AG09309 (cell line): ENCODE measurements at places on chromosomes 5 and 9.

DNA sequence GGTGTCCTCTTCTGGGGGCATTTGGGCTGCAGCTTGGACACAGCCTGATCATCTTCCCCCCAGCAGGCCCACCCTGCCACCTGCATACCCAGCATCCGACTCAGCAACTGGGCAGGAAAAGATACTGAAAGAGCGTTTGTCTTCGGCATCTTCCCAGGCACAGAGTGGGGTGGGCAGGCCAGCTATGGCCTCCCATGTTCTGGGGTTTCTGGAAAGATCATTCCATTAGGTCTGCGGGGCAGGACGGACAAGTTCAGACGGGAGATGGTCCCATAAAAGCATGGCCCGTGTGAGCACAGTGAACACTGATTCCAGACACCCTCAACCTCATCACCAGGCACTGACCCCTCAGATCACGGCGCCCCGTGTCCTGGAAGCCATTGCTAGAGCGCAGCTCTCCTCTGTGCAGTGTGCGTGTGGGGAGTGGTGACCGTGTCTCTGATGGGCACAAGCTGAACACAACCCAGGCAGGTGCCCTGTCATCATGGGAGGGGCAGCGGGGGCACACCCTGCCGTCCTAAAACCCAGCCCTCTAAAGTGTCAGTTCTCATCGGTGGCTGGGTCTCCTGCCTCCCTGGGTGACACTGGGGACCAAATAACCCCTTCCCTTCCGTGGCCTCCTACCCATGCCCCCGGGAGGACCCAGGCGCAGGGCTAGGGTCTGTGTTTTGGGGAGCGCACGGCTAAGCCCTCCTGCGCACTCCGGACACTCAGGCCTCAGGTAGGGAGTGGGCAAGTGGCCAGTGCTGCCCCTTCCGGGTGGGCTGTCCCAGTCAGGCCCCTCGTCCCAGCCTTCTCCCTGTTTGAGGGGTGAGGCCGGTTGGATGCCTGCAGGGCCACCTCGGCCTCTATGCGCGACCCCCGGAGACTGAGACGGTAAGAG is 13.2 kb upstream of the TMEM250 start:
- no peak for DNase-seq

DNA sequence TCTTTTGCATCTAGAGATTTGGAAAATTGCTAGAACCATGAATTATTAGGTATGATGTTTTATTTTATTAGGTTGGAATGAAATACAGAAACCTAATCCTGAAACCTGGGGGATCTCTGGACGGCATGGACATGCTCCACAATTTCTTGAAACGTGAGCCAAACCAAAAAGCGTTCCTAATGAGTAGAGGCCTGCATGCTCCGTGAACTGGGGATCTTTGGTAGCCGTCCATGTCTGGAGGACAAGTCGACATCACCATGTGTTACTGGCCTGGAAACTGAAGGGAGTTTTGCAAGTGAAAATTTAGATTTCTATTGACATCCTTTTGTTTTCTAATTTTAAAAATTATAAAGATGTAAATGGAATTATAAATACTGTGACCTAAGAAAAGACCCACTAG is 100.7 kb downstream of the NLN start:
- DNase-seq = no peak

GRCh38 chr9:27033815-27034403 is 28.4 kb upstream of the LRRC19 start:
- DNase-seq = peak; percentile 20

DNA sequence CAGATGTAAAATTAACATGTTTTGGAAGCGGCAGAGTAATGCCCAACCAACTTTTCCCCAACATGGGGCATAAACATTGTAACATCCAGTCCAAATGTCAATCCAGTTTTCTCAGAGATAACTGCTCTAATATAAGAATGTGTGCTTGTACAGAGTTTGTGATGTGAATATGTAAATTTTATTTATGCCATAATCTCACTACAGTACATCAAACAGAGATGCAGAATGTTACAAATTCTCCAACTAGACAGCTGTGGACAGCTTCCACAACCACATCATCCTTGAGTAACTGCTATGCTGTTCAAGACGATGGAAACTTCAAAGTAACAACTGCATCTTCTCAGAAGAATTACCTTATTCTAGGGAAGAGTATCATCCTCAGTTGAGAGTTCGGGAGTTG is 109.9 kb downstream of the GLDC start:
- DNase-seq = no peak

- DNase-seq = no peak
Measured at GRCh38 chr5:172692981-172693380, 51.9 kb downstream of the NEURL1B start.

- DNase-seq = peak; percentile 85
Measured at GRCh38 chr9:108142504-108143201, 653.1 kb upstream of the KLF4 start.

GRCh38 chr5:65981548-65981947 is 55.2 kb downstream of the ERBIN start:
- no peak for DNase-seq

DNA sequence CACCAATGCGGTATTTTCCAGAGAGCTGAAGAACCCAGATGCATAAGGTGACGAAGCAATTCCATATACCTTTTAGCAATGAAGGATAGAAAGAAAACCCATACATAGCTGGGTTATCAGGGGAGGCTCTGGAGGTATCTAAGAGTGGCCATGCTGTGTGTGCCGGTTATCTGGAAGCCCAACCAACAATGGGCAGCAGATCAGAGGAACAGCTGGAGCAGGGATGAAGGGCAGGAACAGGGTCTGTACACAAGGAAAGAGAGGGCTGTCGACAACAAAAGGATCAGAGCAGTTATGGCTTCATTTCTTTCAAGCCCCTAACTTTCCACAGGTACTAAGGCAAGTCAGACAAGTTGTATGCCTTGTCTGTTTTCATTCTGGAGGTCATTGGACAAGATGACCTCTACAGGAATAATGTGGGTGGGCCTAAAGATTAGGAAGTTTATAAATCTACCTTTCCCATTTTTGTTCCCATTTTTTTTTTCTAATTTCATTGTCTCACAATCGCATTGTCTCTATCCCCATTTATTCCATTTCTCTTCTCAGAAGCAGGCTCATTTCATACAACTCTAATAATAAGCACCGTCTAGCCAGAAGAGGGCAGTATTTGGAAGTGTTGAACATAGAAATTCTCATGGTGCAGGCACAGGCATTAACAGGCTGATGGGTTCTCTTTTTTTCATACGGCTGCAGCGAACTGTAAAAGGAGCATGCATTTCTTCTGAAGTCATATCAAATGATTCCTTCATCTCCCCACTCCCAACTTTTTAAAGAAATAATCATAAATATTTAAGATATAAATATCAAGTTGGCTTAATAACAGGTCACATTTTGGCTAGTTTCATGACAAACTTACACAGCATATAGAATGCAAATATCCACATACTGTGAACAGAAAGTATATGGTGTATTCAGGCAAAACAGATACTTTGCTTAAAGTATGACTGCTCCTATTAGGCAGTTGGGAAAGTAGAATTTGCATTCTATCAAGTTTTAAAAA is 63.5 kb downstream of the ZNF474 start:
- DNase-seq = no peak

GRCh38 chr5:74491586-74491985 is 148.9 kb downstream of the ENC1 start:
- no peak for DNase-seq

DNA sequence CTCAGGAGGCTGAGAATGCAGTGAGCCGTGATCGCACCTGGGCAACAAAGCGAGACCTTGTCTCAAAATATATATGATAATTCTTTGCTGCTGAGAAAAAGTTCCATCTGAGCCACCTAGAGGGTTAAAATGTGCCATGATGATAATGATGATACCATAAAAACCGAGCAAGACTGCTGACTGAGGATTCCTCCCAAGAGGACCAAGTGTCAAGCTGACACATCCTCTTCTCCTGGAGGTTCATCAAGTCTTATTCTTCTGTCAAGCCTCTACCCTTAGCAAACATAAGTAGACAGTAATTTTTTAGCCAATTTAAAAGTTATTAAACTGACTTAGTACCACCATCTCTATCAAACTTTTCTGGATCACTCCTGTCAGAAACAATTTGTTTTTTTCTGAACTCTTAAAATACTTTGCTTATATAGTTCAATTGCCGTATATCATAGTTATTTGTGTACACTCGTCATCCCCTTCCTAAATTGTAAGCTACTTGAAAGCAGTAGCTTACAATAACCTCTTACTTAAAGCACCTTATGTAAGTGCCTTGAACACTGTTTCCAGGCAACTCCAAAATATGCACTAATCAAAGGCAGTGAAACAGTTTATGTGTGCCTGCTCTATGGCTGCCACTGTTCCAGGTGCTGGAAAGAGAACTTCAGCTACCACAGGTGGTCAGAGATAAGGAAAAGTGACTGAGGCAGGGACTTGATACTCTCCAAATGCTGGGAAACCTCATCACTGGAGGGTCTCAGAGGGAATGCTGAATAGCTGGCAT is 57.4 kb downstream of the SCAI start:
- no peak for DNase-seq

DNA sequence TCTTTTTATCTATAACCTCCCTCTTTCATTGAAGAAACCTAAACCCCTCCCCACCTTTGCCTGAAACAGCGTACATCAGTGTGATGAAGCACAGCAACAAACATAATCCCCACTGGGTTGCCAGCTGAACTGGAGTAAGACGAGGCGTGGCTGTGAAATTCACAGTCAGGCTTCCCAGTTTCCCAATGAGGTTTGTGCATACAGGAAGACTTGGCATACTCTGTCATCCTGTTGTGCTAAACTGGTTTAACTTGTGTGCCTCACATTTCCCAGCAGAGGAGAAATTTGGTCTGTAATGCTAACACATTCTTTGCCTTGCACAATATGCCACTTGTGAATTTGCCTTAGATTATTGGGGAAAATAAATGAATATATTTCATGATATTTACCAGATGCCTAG is 121.5 kb downstream of the SV2C start:
- no peak for DNase-seq

- no peak for DNase-seq
Measured at GRCh38 chr5:154218786-154219185, 28.3 kb downstream of the GALNT10 start.

- DNase-seq = no peak
Measured at GRCh38 chr5:150706776-150707390, 6.0 kb upstream of the RBM22 start.

DNA sequence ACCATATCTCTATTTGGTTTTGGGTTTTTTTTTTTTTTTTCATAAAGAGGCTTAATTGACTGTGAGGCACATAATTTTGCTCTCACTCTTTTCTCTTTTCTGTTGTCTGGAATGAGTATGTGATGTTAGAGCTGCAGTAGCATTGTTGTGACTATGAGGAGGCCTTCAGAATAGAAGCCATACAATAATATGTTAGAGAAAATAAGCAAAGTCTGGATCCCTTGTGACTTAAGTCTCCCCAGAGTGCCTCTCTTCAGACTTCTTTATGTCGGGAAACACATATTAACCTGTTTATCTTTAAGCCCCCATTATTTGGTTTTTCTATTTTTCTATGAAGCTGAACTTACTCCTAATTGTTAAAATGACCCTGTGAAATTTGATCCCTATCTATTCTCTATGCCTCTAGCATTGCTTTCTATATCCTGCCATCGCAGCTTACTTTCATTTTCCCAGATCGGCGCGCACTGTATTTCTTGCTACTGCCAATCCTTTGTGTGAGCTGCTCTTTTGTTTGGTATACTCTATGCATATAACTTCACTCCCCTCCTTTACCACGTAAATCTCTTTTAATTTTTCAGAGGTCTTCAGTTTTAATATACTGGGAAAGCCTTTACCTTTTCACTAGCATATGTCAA is 372.5 kb upstream of the KCNN2 start:
- no peak for DNase-seq

DNA sequence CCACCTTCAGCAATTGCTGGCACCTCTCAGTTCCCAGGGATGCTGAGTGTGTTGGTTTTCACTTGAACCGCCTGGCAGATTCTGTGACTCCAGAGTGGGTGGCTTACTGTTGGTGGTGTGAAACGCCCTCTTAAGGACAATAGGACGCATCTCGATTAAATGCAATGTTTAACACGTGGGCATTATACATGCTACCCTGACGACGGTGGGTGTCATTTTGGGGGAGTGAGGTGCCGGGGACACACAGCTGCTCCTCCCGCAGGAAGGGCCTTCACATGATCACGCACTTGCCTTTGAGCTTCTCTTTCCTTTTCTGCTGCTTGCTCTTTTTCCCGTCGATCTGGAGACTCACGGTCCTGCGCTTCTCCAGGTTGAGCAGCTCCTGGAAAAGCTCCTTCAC is 29.7 kb downstream of the DIRAS2 start:
- no peak for DNase-seq

- DNase-seq = no peak
Measured at GRCh38 chr9:6708732-6709131, 49.0 kb upstream of the KDM4C start.

- DNase-seq = no peak
Measured at GRCh38 chr9:38107405-38107804, 38.4 kb upstream of the SHB start.

GRCh38 chr9:95022657-95023056 is 294.9 kb downstream of the FANCC start:
- no peak for DNase-seq

GRCh38 chr5:177162379-177162778 is 28.8 kb downstream of the NSD1 start:
- DNase-seq = no peak

DNA sequence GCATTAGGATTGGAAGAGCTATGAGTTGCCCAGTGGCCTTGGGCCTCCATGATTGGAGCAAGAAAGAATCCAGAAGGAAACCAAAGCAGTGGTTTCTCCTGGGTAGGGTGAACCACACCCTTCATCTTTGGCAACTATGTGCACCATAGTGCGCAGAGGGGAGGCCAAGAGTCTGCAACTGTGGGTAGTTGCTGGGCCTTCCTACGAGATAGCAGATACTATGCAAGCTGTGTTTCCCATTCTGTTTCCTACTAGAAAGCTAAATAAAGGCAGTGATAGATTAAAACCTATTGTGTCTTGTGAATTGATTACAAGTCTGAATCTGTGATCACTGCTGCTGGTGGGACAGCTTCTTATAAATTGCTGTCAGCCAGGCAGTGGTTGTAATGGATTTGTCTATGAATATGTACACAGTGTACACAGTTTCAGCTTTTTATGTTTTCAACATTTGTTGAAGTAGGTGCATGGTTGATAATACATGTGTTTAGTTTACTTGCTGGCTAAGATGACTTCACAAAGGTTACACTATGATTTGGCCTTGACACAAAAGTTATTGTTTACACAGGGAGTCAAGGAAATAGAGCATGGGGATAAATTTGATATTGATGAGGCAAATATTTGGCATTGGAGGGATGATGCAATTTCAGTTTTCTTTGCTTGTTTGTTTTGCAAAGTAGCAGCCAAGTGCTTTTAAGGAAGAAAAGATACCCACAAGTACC is 23.7 kb upstream of the PDE8B start:
- no peak for DNase-seq

GRCh38 chr9:113155911-113156588 is 5.2 kb downstream of the SLC31A2 start:
- DNase-seq = no peak

- DNase-seq = no peak
Measured at GRCh38 chr9:135249191-135249590, 161.7 kb downstream of the OLFM1 start.
